Fibroblast of skin of scalp (primary cell): ENCODE measurements at places on chromosomes 4 and X.
A peak's percentile ranks its signal among the peaks of the same experiment; 100 is the strongest.

- peak; percentile 64 for DNase-seq
Observed at GRCh38 chr4:121819216-121819965, 4.3 kb downstream of the CCNA2 start.

- no peak for DNase-seq
Observed at GRCh38 chr4:125501568-125501967, 186.8 kb downstream of the FAT4 start.

GRCh38 chrX:1883772-1884171, 268.9 kb downstream of the ASMT start:
- DNase-seq, result peak; percentile 5

DNA sequence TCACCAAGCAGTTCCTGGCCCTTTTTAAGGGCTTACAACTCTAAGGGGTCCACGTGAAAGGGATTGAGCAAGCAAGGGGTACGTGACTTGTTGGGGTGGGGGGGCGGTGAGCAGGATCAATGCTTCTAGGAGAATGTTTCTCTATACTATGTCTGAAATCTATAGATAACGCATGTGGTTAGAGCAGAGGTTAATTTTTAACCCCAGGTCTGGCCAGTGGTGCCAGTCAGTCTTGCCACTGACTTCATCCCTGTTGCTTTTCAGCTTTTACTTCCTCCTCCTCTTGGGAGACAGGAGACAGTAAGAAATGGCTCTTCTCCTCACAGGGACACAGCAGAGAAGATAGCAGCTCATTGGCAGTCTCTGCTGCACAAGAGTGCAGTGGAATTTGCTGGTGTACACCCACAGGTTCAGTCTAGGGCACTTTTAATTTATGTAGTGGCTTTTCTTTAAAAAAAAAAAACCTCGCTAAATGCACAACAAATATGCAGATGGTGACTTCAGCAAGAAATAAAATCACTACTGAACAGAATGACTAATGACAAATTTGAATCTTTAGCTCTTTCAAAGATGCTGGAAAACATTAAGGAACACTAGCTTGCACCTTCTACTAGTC, 190.5 kb downstream of the CCNG2 start:
- no peak for DNase-seq

- DNase-seq, result no peak
Observed at GRCh38 chrX:108230574-108230973, 139.0 kb downstream of the ATG4A start.

- no peak for DNase-seq
Observed at GRCh38 chr4:86641516-86642090, 47.5 kb downstream of the PTPN13 start.

DNA sequence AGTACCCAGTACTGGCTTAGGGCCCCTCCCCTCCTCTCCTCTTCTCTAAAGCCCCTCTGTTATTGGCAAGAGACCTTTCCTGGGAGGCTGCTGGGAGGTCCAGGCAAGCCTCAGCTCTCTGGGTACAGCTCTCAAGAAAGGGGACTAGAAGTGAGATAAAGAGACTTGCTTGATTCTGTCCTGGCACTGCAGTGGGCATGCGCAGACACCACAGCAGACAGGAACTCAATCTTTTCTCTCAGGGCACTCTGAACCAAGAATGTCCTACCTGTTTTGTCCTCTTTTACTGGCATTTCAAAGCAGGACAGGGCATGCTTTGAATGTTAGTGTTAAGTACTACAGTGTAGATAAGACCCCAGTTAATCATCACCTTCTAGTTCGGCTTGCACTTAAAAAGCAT, 74.9 kb downstream of the NYX start:
- DNase-seq, result no peak

- peak; percentile 29 for DNase-seq
Observed at GRCh38 chr4:109368661-109369060, 65.0 kb upstream of the SEC24B start.

DNA sequence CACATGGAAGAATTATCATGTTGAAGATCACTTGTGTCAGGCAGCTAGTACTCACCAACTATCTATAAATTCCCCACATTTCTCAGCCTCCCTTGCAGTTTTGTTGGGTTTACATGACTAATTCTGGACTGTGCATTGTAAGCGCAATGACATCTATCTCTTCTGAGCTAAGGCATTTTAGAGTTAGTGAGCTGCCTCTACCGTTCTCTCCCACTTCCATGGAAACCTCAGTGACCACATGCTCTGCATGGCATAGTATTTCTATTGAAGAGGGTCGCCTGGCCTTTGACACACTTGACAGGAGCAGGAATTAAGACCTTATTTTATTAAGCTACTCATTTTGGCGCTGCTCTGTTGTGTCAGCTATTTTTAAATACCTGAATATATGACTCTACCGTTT, 67.5 kb upstream of the NPY2R start:
- no peak for DNase-seq

DNA sequence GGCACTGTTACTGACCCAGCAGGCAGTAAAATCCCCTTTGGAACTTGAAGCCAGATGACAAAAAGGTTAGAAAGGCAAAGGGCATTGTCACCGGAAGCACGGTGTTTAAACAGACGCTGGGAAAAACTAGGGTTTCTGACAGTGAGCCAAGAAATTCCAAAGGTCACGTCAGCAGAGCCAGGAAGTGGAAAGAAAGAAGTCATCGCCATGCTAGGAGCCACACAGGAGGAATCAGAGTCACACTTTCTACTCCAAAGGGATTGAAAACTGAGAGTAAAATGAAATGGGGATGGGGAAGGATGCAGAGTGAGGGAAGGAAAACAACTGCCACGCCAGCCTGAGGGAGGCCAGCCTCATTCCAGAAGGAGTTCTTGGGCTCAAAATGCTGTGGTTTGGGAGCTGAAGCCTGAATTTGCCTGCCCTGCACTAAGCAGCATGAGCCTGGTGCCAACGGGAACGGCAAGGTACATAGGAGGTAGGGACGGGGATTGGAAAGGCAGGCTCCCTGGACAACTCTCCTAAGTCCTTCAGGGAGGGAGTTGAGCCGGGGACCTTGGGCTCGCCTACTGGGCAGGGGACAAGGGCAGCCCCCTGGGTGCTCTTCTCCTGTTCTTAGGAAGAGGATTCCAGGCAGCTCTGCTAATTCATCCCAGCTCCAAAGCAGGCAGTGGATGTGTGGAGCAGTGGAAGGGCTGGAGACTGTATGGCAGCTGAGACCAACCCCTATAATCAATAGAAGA, 66.8 kb downstream of the SOWAHB start:
- DNase-seq, result peak; percentile 85

- DNase-seq, result no peak
Observed at GRCh38 chr4:162265802-162266201, 102.0 kb upstream of the FSTL5 start.

DNA sequence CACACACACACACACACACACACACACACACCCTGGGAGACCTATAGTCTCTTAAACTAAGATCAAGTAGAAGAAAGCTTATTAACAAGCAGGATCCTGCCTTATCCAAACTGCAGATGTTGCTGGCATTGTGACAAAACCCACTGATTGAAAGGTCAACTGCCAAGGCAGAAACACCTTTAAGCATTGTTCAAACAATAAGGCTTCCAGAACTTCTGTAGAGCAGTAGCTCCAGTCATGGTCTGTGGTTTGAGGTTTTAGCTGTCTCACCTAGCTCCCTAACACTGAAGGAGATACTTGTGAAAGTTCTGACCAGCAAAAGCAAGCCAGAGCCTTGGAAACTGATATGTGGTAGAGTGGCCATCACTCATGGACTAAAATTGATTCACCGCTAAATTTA, 59.8 kb downstream of the PTCHD1 start:
- no peak for DNase-seq

GRCh38 chr4:156102411-156102810, 148.7 kb upstream of the CTSO start:
- DNase-seq, result peak; percentile 30

- peak; percentile 88 for DNase-seq
Observed at GRCh38 chr4:53508446-53508845, 82.8 kb downstream of the LNX1 start.

- peak; percentile 20 for DNase-seq
Observed at GRCh38 chr4:169484485-169484884, 127.9 kb downstream of the NEK1 start.

DNA sequence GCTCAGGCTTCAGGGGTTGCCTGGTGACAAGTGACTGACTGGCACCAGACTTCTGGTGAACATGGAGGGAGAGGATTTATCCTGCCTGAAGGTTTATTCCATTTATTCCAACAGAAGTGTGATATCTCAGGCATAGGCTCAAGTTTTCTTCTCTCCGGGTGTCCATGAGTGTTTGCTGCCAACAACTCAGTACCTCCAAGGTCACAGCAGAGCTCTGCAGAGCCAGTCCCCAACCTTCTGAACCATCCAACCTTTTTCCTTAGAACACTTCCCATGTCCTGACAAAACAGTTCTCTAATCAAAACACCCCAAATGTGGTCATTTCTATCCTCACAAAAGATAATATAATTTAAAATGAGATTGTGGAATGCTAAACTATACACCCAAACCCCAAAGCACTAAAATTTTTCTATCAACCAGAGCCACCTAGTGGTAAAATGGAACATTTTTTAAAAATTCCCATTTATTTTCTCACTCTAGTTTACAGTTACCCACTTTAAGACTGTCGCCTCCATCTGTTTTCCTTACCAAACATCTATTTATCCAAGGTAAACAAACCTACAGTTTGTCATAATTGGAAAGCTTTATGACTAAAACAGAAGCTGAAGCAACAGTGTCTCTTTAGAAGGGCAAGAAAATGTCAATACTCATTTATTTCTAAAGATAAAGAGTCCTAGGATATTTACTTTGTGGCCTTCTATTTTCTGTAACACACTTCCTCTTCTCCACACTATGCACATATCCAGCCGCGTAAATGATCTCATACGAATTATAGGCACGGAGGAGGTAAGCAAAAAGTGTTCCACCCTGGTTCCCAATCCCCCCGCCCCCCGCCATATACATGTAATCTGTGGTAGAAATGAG, 39.5 kb downstream of the TMEM154 start:
- DNase-seq, result peak; percentile 34

DNA sequence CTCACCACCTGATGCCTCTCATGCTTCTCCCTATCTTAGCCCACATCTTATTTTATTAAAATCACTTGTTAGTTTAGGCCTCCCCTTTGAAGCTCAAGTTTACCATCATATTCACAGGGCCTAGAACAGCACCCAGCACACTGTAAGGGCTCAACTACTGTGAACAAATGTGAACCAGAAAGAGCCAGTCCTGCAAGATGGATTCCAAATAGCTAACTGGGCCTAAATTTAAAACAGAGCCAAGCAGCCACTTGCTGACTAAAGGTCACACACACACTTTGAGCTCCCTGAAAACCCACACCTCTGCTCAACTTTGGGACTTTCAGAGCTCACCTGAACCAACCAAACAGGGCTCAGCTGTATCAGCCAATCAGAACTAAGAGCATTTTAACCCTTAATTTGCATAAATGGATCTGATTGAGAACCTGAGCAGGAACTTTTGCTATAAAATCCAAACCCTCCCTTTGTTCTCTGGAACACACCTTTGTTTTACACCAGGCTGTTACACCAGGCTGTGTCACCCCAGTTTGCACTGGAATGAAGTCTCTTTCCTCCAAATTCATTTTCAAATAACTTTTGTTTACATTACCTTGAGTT, 62.1 kb upstream of the EXOC1L start:
- DNase-seq, result no peak

DNA sequence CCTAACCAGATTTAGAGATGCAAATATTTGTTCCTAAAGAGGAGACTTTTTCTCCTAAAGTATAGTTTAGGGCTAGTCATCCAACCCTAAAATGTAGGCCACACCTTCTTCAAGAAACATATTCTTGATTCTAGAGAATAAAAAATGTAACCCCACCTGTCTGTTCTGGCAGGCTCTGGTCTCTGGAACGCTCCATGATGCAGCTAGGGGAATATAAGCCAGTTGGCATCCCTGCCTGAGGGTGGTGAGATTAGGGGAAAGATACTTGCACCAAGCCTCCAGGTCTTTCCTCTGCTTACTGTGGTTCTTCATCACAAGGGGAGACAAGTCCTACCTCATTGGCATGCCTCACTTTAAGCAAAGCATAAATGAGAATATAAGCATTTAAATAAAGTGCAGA, 21.2 kb upstream of the TBC1D9 start:
- DNase-seq, result no peak
